ENCODE measurements at places on chromosomes 12 and 14. TPM values are rescaled to one million over a fixed set of nuclear protein-coding genes. Genes with fewer than 3 reads are reported as not detected.

GRCh38 chr14:103402695-103403094 lies 17.5 kb downstream of the MARK3 start:
- DNase-seq = peak; percentile 54

GRCh38 chr14:25233613-25234012 lies 183.7 kb upstream of the STXBP6 start:
- DNase-seq = no peak

GRCh38 chr14:104687601-104688504 lies 1.6 kb upstream of the INF2 start:
- DNase-seq = peak; percentile 96

DNA sequence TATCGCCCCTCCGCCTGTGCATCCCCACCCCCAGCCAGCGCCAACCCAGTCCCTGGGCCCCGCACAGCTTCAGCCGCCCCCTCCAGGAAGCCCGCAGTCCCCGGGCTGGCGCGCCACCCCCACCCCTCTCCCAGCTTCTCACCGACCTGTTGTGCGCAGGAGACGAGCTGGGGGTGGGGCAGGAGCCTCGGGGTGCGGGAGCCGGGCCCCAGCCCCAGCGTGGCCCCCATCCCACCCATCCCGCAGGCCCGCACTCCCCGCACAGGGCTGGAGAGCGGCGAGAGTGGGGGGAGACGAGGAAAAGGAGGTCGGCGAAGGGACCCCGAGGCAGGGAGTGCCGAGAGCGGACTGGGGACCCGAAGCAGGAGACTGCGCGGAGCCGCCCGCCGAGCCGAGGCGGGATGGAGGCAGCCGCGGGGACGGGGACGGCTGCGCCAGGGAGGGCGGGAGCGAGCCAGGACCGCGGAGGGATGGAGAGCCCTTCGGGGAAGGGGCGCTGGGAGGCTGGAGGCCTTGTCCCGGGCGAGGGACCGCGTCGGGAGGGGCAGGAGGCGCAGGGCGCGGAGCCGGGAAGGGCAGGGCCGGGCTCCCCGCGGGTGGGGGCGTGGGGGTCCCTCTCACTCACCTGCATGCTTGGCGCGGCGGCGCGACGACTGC lies 498 bp downstream of the PIANP start:
- DNase-seq = no peak

DNA sequence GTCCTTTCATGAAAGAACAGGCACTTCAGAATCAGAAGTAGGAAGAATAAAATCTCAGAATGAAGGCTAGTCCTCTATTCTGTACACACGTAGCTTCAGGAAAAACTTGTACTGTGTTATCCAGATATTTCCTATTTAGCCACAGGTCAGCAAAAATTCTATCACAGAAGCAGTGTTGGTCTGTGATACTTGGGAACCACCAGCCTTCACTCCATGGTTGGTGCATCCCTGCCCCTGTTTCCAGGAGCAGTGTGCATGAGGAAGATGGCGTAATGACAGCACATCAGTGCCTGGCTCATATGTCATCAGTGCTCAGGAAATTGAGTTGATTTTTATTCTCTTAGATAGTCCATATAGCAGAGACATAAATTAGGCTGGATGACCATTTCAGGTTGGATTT lies 87.7 kb downstream of the SAMD4A start:
- DNase-seq = no peak

GRCh38 chr12:116157845-116158267 lies 119.6 kb downstream of the MED13L start:
- DNase-seq = no peak

GRCh38 chr14:67533754-67534085 lies 630 bp downstream of the PLEKHH1 start:
- DNase-seq = no peak

DNA sequence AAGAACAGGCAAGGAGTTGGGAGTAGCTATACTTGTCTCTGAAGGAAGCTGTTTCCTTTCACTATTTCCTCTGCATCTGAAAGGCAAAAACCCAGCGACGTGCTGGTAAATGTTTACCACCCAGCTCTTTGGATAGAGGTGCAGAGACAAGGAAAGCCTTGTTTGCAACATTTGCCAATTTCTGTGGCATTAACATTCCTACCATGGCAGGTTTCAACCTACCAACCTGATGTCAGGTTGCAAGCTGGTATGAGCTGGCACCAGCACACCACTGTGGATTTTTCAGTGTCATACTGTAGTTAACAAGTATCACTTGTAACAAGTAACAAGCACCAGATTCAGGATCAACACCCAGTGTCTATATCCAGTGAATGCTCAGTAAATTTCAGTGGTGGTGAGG lies 294.8 kb upstream of the TMPO start:
- no peak for DNase-seq

- DNase-seq = peak; percentile 88
Observed at GRCh38 chr12:81078469-81079196, 754 bp downstream of the ACSS3 start.

DNA sequence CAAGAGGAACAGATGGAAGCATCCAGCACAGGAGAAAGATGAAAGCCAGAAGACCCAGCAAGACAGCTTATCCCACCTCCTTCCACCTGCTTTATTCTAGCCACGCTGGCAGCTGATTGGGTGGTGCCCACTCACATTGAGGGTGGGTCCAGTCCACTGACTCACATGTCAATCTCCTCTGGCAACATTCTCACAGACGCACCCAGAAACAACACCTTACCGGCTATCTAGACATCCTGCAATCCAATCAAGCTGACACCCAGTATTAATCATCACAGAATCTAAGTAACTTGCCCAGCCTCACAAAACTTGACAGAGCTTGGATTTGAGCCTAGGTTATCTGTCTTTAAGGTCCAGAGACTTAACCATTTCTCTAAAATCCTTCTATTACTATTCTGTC lies 208.9 kb downstream of the PAH start:
- DNase-seq = no peak

DNA sequence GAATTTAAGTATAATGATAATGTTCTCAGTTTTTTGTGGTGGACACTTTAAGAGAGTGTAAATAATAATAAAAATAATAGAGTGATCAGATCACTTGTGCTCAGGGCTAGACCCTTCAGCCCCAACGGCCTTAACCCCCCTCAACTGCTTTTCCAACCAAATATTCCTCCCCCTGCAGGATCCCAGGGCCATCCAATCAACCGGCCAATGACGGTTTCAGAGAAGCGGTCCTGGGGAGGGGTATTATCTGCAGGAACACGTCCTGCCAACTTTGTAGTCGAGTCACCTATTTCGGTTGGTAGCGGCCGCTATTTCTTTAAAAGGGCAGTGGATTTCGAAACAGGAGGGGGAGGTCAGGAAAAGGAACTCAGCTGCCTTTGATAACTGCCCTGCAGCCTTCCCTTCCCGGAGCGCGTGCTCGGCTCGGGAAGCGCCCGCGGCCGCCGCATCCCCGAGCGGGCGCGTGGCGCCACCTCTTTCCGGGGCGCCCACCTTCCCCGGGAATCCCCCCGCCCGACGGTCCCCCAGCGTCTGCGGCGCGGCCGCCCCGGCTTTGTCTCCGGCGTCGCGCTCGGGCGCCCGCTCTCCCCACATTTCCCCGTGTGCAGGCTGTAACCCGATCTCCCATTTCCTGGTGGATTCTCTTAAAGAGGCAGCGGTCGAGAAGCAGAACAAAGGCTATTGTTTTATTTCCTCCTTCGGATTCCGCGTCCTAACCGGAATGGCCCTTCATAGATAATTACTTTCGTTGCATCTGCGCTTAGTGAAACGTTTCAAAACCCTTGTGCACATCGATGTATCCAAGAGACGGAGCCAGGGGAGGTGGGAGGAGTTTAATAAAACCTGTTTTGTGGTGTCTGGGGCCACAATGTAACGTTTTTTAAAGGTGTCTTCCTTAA lies 711 bp upstream of the ETV6 start:
- DNase-seq = peak; percentile 70

- no peak for DNase-seq
Observed at GRCh38 chr12:56222531-56222895, 791 bp upstream of the RNF41 start.

GRCh38 chr12:75239987-75240386 lies 30.3 kb upstream of the KCNC2 start:
- no peak for DNase-seq

- no peak for DNase-seq
Observed at GRCh38 chr14:100709289-100710284, 17.1 kb upstream of the DLK1 start.

GRCh38 chr12:104049278-104049902 lies 597 bp downstream of the GLT8D2 start:
- DNase-seq = no peak

GRCh38 chr14:86852530-86852929 lies 1140.5 kb downstream of the GALC start:
- no peak for DNase-seq

GRCh38 chr14:83664389-83664788 lies 1865.6 kb upstream of the FLRT2 start:
- no peak for DNase-seq

GRCh38 chr12:20212658-20213555 lies 155.4 kb upstream of the PDE3A start:
- DNase-seq = peak; percentile 96

DNA sequence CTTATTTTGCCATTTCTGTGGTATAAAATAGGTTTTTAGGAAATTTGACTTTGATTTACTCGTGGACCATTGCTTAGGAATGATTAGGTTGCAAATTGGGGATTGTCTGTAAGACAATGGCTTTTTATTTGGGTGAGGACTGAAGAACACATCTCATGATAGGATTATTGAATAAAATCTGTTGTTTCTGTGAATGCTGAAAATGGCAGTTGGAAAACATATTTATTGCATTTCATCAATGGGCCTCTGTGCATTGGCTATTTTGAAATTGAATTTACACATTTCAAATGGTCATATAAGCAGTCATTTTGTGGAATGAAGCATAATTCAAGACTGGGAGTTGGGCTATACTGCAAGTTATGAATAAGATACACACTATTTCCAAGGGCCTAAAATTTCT lies 46.0 kb downstream of the FGD4 start:
- no peak for DNase-seq

DNA sequence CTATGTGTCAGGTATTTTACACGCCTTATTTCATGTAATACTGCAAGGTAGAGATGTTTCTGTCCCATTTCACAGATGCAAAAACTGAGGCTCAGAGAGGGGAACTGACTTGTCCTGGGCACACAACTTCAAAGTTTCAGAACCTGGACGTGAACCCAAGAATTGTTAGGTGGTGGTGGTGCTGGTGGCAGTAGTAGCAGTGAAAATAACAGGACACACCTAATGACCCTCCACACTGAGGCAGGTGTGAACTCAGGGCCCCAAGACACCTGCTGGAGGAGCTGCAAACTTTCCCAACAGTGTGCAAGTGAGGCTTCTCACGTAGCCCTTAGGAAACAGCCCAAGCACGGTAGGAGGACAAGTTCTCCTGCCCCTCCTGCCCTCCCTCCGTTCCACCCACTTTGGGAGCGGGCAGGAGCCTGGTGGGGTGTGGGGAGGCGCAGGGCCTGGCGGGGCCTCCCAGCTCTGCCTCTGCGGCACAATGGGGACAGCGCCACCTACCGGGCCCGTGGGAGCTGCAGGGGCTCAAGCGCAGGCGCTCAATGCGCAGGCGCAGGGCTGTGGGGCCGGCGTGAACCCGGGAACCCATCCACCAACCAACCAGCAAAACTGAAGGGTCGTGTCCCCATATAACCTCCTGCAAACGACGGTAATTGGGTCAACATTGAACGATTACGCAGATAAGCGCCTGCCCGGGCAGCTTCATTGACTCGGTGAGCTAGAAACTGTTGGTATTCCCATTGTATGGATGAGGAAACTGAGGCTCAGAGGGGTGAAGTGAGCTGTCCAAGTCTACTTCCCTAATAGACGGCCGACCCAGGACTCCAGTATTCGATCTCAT lies 12.0 kb upstream of the TRPV4 start:
- peak; percentile 85 for DNase-seq

DNA sequence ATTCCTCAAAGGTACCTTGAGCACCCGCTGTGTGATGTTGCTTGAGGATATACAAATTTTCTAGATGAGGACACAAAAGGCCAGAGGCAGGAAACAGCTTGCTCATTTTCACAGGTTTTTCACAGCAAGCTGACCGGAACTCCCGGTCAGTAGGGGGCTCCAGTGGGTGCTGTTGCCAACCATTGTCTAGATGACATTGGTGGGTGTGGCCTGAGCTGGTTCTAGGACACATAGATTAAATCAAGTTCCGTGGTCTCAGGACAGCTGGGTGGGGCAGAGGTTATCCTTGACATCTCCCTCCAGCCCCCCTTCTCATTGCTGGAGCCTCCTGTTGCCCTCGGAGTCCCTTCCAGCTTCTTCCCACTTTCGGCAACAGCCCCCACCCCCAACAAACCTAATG lies 153.6 kb upstream of the FKBP4 start:
- DNase-seq = peak; percentile 60

DNA sequence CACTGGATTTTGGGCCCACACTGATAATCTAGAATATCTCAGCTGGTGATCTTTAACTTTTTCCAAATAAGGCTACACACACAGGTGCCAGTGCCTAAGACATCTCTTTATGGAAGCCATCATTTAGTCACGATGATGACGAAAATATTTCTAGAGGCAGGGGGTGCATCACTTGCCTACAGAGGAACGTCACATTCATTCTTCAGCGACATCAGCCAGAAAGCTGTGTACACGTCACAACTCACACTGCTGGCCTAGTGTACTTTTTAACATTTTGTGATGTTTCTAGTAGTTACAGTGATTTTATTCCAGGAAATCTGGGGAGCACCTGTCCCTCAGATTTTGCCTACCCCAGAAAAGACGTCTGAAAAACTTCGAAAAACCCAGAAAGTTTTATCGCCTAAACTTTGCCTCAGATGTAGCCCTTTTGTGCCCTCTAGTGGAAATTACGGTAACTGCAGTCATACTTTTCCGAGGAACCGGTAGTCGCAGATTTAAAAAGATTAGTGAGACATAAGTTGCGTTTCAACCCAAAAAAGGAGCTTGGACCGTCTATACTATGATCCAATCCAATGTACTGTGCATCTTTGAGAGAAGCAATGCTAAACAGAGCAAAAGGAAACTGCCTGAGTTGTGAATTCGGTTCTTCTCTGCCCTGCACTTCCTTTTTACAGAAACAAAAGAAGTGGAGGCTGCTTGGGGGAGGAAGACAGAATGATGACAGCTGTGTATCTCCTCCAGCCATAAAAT lies 64.3 kb upstream of the STON2 start:
- DNase-seq = no peak

- DNase-seq = no peak
Observed at GRCh38 chr14:43939836-43940235, 567.2 kb downstream of the FSCB start.

The BDKRB1 gene
- total RNA-seq = 40.5 TPM

The CCDC198 gene
- total RNA-seq = not detected

The NKX2-8 gene
- not detected for total RNA-seq

The VRTN gene
- total RNA-seq = not detected

The AQP5 gene
- not detected for total RNA-seq

The ATG14 gene
- total RNA-seq = 6.4 TPM

The MMP17 gene
- total RNA-seq = 10.8 TPM

The CLEC1A gene
- total RNA-seq = 0.30 TPM

The LRP1-AS gene
- total RNA-seq = not detected

The RDH5 gene
- 3.1 TPM for total RNA-seq

The CMTM5 gene
- not detected for total RNA-seq

The KLHDC1 gene
- not detected for total RNA-seq

The SPRYD3 gene
- 23.9 TPM for total RNA-seq

The COX8C gene
- total RNA-seq = not detected

The KRT82 gene
- not detected for total RNA-seq

The DNAI7 gene
- total RNA-seq = not detected

The CLEC4C gene
- total RNA-seq = not detected

The POLE2 gene
- 75.1 TPM for total RNA-seq
